ENCODE measurements at places on chromosomes 12 and 14.
A peak's percentile ranks its signal among the peaks of the same experiment; 100 is the strongest.

DNA sequence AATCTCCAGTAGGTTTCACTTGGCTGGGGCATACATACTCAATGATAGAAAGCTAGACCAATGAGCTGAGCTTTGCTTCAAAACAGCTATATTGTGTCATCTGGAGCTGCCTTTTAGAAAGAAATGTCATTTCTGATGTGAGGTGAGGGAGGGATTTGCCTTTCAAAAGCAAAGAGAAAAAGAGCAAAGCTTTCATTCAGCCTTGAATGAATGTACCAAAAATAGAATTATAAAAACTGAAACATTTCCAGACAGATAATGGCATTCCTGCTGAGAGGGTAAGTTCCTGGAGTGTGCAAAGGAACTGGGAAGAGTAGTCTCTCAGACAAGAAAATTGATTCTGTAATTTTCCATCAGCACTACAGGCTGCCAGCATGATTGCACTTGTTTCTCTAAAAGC, 710.0 kb downstream of the LRFN5 start:
- DNase-seq, result no peak

GRCh38 chr12:102512523-102512922, 32.2 kb upstream of the IGF1 start:
- no peak for DNase-seq

DNA sequence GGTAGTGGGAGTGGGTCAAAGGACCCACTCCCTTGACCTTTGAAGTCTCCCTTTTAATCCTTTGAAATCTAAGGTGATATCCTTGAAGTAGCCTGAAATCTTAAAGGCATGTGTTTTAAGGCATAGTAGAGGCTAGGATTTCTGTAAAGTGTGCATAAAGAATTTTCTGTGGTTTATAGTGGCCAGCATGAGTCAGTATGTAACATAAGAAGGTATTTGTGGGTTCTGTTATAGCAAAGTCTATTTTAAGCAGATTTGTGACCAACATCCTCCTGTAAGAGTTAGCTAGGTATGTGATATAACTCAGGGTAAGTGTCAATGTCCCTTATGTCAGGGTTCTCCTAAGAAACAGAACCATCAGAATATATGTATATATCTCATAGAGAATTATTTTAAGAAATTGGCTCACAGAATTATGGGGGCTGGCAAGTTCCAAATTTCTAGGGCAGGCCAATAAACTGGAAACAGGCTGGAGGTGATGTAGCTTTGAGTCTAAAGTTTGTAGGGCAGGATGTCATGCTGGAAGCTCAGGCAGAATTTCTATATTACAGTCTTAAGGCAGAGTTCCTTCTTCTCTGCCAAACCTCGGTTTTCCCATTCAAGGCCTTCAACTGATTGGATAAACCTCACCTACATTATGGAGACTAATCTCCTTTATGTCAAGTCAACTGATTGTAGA, 18.7 kb upstream of the EPYC start:
- peak; percentile 53 for DNase-seq

GRCh38 chr14:92844204-92844603, 50.1 kb downstream of the GOLGA5 start:
- DNase-seq, result no peak

DNA sequence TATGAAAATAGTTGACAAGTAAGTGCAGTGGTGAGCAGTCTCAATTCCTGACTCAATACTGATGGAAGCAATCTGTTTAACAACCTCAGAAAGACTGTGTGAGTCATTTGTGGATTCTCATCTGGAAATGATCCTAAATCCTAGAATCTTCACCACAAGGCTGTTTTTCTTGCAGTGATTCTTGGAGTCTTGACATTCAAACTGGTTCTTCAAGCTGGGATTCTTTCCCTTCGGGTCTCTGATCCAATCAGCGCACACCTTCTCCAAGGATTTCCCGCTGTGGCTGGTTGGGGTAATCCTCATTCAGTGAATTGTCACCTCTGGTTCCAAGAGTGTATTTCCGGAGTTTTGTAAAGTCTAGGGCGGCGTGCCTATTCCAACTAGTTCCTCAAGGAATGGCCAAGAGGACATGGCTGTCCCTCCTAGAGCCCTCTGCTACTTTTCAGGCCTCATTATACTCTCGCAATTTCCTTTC, 37.7 kb upstream of the FOXJ2 start:
- peak; percentile 85 for DNase-seq

DNA sequence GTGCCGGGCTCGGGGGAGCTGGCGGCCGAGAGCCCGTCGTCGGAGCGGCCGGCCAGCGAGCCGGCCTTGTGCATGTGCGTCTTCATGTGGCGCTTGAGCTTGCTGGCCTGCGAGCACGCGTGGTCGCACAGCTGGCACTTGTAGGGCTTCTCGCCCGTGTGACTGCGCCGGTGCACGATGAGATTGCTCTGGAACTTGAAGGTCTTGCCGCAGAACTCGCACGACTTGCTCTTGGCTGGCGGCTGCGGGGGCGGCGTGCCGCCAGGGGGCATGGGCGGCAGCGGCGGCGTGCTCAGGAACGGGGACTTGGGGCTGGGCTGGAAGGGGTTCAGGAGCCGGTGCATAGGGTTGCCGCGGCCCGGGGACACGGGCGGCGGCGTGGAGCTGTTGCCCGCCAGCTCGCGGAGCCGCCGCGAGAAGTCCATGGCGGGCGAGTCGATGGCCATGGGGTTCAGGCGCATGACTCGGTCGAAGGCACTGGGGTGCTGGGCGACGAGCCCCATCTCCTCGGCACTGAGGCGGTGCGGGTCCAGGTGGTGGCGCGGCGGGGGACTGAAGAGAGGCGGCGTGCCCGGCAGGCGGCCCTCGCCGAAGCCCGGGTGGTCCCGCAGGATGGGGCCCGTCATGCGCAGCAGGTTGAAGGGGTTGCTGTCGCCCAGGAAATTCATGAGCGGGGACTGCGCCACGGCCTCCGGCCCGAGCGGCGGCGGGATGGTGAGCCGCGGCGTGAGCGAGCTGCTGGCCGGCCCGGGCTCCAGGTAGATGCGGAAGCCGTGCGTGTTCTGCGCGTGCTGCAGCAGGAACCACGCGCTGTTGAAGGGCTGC, 96.5 kb downstream of the BCL11B start:
- DNase-seq, result no peak

Measured in skeletal muscle cell (primary cell).